ENCODE measurements at places on chromosomes 11 and 22. TPM values are rescaled to one million over a fixed set of nuclear protein-coding genes. Genes with fewer than 3 reads are reported as not detected.
A peak's percentile ranks its signal among the peaks of the same experiment; 100 is the strongest.

The APOBEC3H gene
- total RNA-seq, result not detected

The ART1 gene
- total RNA-seq, result not detected

The CSTPP1 gene
- 117 TPM for total RNA-seq

The MICAL3 gene
- total RNA-seq, result 57.1 TPM

The SCGB2A2 gene
- total RNA-seq, result 2,018 TPM

The LMO2 gene
- 6.6 TPM for total RNA-seq

The UBQLNL gene
- total RNA-seq, result 0.26 TPM

DNA sequence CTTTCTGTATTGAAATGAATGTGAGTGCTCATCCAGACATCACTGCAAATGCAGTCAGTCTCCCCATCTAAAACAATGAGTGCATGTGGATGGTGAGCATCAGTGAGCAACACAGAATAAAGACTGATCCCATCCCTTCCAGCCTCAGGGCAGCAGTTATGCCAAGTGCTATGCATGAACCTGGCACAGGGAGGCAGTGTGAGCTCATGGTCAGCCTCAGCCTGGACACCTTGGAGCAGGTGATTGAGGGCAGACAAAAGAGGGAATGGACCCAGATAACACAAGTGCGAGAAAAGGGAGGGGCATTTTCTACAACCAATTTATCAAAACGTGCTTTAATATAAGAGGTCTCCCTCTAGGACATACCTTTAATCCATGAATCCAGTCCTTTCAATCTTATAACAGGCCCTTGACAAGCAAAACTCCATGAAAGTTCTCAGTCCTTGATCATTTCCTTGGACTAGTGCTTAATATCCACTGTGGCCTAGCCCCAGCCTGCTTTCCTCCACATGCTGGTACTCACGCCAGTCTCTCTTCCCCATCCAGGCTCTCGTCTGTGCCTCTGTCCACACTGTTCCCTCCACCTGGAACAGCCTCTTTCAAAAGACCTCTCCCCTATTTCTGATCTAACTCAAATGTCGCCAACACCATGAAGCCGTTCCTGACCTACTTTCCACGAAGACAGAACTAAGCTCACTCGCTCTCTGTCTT lies 50.5 kb upstream of the LRRC55 start:
- DNase-seq, result no peak

GRCh38 chr22:32722441-32722840 lies 79.1 kb upstream of the TIMP3 start:
- no peak for DNase-seq

DNA sequence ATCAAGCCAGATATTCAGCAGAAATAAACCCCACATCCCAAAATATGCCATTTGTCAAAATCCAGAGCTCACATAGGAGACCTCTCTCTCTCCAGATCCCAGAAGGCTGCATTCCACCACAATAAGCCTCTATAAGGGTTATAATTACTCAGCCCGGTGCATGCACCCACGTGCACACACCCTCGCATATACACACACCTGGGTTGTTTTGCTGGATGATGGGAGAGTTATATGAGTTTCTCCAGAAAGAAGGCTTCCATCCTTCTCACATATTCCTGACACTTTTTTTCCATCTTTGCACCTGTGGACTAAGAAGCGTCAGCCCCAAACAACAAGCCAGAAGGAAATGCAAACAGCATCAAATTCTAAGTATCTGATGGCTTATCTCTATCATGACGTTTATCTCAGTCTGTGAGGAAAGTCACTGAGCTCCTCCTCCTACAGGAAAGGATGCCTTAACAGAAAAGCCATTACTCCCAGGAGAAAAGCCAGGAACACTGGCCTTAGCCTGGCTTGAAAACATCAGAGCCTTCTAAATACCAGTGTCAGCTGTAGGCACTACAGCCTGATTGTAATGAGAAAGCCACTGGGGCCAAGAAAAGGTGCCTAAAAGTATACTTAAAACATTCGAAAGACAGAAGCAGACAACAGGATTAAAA lies 253.2 kb downstream of the LARGE1 start:
- no peak for DNase-seq

- DNase-seq, result no peak
These were observed 348.8 kb downstream of the SOX6 start for GRCh38 chr11:16007514-16007913.

- DNase-seq, result no peak
These were observed 28.2 kb upstream of the TOLLIP start for GRCh38 chr11:1337647-1338007.

DNA sequence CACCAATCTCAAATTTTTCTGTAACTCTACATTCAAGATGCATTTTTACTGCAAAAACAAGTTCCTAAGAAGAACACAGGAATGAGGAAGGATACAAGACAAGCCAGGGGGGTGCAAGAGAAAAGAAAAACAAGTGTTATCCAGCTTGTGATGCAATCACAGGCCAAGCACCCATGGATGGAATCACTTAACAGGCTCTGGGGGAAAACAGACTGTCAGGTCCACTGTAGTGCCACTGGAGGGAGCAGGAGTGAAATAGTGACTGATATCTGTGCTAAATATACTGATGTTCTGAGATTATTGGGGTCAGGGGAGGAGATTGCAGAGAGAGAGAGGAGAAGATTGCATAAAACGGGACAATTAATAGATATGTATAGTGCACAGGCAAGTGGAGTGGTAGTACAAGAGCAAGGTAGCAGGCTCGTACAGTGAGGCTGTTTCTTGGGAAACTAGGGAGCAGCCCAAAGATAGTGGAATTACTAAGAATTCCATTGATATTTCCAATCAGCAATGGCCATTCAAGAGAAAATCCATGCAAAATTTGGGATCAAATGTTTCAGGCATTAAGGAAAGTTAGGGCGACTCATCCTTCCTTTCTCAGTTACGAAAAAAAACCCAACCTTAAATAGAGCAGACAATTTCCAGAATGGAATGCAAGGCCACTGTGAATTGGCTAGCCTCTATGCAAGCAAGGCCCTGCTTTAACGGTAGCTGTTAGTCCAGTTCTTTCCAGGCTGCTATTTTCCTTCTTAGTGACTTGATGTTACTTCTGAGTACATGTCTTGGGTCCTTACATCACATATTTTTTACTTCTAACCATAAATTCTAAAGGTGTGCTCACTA lies 52.2 kb upstream of the CEP126 start:
- no peak for DNase-seq

GRCh38 chr11:57100638-57101331 lies 81.0 kb upstream of the LRRC55 start:
- DNase-seq, result no peak

DNA sequence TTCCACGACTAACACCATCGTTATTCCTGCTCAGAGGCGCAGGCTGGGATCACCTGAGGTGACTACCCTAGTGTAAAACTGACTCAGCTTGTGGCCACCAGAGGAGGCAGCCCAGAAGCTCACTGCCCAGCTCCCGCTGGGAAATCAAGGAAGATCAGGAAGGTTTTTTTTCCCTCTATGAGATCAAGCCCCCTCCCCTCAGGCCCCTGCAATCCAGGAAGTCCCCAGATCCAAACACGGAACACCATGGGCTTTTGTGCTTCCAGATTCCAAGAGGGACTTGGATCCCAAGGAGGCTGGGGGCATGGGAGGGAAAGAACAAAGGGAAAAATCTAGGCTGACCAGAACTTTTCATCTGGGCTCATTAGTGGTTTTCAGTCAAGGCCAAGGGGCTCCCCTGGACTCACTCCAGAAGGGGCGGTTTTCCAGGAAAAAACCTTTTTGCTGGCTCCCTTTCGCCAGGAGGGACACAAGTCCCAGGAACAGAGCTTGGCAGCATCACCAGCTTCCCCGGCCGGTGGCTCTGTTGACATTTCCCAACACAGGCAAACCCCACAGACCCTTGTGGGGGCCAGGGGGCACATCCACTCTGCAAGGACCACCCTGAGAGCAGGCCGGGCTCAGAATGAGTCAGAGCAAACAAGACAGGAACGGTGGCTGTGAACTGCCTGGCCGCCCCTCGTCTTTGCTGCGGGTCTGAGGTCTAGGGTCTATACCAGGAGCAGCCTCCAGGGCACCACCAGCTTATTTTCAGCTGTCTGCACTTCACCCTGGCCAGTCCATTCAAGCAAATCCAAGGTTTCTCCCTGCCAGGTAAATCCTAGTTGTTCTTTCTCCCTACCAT lies 36.8 kb downstream of the MYH9 start:
- no peak for DNase-seq

DNA sequence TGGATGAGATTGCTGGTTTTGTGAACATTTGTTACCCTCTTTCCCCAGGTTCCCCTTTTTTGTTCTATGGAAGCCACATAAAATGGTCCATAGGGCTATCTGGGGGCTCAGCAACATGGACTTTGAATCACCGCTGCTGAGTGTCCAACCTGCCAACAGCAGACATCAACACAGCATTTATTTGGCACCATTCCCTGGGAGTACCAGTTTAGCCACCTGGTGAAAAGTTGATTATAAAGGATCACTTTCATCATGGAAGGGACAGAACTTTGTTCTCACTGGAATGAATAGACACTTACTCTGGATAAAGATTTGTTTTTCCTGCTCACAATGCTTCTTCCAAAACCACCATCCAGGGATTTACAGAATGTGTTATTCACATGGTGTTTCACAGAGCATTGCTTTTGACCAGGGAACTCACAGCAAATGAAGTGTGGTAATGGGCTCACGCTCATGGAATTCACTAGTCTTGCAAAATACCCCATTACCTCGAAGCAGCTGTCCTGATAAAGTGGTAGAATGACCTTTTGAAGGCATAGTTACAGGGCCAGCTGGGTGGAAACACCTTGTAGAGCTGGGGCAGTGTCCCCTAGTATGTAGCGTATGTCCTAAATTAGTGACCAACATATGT lies 43.9 kb downstream of the ADM start:
- no peak for DNase-seq

GRCh38 chr22:40363059-40363458 lies 7.3 kb upstream of the SGSM3 start:
- no peak for DNase-seq

GRCh38 chr11:70662691-70663098 lies 264.4 kb downstream of the CTTN start:
- no peak for DNase-seq

DNA sequence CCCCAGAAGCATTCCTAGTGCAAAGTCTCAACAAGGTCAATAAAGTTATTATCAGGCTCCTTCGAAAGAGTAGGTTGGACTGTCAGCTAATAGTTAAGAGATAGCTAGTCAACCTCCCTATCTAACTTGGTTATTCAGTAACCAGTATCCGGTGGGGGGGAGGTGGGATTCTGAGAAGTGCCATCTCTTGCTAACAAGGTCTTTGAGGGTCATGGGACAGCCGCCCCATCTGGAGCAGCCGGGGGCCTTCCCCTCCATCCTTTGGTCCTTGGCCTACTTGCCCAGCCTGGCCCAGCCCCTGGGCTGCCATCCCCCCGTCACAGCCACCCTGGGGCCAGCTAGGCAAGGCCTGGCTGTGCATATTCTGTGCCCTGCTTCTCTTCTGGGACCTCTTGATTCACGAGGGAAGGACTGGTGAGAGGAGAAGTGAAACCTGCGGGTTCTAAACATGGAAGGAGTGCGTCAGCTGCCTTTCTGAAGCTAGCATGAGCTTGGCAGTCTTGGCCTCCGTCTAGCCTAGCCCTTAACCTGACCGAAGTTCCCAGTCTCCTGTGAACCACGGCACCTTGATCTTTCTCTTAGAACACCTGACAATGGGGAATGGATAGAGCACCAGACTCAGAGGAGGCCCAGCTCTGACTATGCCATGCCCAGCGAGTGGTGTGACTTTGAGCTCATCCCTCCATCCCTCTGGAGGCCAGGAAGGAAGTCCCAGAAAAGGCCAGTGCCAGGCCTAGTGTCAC lies 9.3 kb downstream of the SLC37A2 start:
- DNase-seq, result no peak

DNA sequence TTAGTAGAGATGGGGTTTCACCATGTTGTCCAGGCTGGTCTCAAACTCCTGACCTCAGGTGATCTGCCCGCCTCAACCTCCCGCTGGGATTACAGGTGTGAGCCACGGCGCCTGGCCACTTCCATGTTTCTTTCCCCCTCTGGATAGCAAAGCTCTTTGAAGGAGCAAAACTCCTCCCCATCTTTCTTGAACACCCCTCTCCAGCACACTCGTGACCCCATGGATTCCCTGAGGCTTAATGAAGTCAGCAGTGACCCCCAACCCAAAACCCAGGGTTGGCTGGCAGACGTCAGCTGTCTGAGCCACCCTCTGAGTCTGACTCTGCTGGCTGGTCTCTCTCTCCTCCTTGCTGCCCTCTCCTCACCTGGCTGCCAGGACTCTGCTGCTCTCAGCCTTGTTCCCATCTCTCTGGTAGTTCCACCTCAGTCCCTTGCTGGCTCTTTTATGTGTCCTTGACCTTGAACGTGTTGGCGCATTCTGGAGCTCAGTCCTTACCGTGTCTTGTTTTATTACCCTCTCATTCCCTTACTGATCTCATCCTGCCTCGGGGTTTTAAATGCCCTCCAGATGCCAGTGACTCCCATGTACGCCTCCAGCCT lies 44.5 kb downstream of the PARVG start:
- no peak for DNase-seq

DNA sequence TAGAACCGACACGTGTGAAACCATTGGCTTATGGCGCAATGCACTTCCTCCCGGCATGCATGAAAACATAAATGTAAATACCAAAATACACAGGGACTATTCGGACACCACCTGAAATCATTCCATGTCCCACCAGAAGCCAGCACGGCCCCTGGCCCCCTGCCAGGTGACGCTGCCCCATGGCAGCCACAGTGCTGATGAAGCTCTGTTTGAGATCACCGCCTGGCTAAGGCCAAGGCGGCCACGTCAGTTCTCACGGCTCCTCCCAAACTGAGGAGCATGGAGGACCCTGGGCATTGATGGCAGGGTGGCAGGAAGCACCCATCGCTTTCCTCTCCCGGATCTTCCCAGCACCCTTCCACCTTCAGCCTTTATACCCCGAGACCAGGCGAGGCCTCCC lies 89.5 kb downstream of the CDKN1C start:
- DNase-seq, result peak; percentile 56

DNA sequence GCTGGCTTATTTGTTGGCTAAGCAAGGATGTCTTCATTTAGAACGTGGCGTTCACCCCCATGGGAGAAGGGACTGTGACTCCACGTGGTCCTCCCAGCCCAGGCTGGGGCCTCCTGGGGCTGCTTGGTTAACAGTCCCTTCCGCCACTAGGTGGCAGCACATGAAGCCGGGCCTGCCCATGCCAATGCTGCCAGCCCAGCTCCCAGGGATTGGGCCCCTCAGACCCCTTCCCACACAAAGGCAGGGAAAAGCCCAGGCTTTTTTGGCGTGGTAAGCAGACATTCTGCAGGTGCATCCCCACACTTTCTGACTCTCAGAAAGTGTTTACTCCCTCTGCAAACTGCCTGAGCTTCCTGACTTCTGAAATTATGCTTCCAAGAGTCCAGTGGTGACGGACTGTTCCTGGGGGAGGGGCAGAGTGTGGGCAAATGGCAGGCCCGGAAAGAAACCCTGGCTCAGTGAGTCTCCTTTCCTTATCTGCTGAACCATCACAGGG lies 3.1 kb downstream of the CBX6 start:
- DNase-seq, result peak; percentile 90

GRCh38 chr22:38774496-38775166 lies 18.8 kb upstream of the SUN2 start:
- DNase-seq, result no peak

- DNase-seq, result no peak
These were observed 19.4 kb upstream of the CCDC81 start for GRCh38 chr11:86355256-86355655.

- DNase-seq, result no peak
These were observed 16.3 kb upstream of the VSIG10L2 start for GRCh38 chr11:125929445-125930075.

GRCh38 chr11:74168838-74169237 lies 2.0 kb downstream of the C2CD3 start:
- DNase-seq, result no peak

Data from suprapubic skin (tissue), 4 donors.